ENCODE measurements at places on chromosomes 1 and 21. TPM values are rescaled to one million over a fixed set of nuclear protein-coding genes. Genes with fewer than 3 reads are reported as not detected.

DNA sequence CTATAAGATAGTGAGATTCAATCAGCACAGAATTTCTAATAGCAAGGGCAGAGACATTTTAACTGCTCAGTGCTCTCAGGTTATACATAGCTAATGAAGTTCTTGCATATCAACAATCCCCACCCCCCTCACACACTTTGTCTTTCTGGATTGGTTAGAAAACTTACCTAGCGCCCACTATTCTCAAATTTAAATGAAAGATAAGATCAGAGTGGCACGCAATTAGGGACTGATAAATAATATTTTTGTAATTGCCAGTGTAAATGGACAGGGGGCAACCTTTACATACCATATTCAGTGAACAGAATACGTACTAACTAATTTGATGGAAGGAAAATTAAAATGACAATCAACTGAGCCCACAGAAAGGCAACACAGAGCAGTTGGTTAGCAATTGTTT, 11.7 kb downstream of the SELL start:
- no peak for DNase-seq

GRCh38 chr1:230705289-230706019, 8.5 kb downstream of the AGT start:
- no peak for DNase-seq

The SLC16A4 gene
- total RNA-seq = 30.0 TPM

DNA sequence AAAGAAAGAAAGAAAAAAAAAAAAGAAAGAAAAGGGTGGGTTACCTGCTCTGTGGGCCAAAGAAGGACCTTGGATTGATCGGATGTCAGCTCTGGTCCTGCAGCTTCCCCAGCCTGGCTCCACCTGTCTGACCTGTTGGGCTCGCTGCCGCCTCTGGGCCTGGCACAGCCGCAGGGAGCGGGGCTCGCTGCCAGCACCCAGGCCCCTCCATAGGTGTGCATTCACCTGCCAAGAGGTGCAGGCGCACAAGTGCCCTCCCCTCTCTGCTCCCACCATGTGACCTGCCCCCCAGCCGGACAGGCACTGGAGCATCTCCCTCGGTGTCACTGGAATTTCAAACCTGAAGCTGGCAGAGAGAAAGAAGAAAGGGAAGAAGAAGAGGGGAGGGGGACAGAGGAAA, 33.1 kb upstream of the GPR157 start:
- no peak for DNase-seq

DNA sequence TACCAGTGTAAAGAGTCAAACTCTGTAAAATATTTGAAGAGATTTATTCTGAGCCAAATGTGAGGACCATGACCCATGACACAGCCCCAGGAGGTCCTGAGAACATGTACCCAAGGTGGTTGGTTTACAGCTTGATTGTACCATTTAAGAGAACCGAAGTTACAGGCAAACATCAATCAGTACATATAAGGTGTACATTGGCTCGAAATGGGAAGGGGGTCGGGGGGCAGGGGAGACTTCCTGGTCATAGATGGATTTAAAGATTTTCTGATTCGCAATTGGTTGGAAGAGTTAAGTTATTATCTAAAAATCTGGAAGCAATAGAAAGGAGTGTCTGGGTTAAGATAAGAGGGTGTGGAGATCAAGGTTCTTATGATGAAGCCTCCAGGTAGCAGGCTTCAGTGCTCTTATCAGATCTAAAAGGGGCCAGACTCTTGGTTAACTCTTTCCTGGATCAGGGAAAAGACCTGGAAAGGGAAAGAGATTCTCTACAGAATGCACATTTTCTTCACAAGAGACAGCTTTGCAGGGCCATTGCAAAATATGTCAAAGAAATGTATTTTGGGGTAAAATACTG, 47.5 kb upstream of the NTPCR start:
- no peak for DNase-seq

The CLDN17 gene
- total RNA-seq = not detected

The FAM72C gene
- 5.2 TPM for total RNA-seq

DNA sequence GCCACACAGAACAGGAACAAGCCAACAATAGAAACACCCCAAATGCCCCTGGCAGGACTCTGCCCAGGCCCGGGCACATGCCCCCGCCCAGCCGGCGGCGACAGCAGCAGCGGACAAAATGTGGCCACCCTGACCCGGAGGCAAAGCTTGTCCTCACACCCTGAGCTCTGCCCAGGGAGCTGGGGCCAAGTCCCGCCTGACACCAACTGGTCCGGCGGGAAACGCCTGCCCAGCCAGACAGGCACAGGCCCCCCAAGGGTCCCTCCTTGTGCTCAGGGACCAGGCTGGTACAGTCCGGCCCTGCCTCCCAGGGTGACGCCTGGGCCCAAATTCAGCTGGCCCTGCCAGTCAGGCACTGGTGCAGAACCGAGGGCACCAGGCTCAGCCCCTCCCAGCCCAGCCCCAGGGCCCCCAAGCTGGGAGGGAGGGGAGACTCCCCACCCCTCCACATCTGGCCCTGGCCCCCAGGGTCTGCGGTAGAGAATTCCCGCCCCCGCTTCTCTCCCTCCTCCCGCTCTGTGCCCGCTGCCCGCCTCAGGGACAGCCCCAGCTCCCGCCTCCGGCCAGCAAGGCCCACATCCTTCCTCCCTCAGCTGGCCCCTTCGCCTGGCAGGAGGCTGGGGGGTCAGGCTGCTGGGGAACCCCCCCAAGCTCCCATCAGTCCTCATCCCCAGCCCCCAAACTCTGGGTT, 2.0 kb downstream of the AHDC1 start:
- DNase-seq = peak; percentile 65

DNA sequence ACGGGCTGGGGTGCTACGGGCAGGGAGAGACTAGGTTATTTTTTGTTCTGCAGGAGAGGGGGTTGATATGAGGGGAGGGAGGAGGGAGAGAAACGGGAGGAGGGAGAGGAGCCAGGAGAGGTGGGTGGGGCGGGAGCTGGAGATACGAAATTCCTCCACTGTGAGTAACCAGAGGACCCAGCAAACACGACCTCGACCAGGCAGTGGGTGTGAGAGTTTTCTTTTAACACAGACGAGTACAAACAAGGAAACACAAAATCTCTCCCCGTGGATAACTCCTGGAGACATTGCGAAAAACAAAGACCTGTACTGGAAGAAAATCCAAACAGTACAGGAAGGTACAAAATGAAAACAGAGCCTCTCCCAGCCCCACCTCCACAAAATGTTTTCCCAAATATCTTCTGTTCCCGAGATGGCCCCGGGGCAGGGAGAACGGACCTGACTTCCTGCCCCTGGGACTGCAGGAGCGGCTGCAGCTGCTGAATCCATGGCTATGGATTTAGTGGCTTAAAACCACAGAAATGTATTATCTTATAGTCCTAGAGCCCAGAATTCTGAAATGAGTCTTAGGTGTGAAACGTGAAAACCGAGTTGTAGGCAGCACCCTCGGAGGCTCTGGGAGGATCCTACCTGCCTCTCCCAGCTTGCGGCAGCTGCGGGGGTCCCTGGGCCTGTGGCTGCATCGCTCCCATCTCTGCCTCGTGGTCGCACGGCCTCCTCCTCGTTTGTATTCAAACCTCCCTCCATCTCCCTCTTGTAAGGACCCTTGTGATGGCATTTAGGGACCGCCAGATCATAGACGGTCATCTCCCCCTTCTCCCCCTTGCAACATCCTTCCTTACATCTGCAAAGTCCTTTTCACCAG, 82.2 kb downstream of the RIPK4 start:
- DNase-seq = peak; percentile 92

The ADORA1 gene
- 5.6 TPM for total RNA-seq

DNA sequence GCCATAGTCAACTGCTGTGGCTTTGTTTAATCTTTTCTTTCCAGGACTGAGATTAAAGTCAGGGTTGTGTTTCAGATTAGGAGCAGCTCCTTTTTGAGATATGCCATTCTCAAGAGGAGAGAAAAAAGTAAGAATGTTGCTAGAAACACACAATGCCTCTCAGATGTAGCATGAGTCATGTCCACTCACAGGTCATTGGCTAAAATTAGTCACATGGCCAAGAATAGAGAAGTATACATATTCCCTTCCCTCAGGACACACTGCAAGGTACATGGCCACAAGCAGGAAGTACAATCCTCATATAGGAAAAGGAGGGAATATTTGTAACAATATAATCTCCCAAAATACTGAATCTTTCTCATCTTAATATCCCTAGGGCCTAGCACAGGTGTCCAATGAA, 141.9 kb upstream of the PTBP2 start:
- peak; percentile 33 for DNase-seq

The AQP10 gene
- total RNA-seq = not detected

DNA sequence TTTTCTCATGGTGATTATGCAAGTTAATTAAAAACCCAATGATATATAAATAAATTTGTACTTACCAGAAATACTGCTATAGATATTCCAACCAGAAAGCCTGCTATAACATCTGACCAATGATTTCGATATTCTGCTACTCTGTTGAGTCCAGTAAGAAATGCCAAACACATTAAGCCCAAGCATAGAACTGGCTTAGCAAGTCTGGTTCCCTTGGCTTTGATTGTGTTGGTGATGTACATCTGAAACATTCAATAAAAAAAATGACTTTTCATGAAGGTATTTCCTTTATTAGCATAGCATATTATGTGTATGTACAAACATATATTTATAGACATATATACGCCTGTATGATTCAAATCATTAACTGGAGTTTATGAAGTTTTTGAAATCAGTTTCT, 82.8 kb downstream of the PLPPR5 start:
- no peak for DNase-seq

All from M059J (cell line).